Activated T-cell treated with anti-CD3 and anti-CD28 coated beads, Interleukin-2, amount 50 U/mL, for 4 hours (primary cell): ENCODE measurements at places on chromosomes 6 and 20. TPM values are rescaled to one million over a fixed set of nuclear protein-coding genes. Genes with fewer than 3 reads are reported as not detected.

The SLC32A1 gene
- not detected for total RNA-seq

The APOM gene
- 2.8 TPM for total RNA-seq

The CST5 gene
- not detected for total RNA-seq

DNA sequence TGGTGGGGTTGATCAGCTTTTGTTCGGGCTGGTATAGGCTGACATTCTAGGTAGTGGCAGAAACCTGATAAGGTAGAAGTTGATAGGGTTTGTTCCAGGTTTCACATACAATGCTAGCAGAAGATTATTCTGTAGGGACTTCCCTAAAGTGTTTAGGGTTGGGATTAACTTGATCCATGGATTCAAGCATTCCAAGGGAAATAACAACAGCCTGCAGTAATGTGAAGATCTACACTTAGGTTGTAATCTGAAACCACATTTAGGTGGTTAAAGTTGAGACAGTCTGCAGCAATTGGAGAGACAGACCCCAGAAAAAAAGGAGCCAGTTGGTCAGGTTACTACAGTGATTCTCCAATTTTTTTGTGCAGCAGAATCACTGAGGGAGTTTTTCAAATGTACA lies 56.1 kb downstream of the GJA1 start:
- no peak for DNase-seq

GRCh38 chr6:140355476-140355875 lies 981.0 kb upstream of the CITED2 start:
- DNase-seq = no peak
